Right atrium auricular region (tissue), 2 donors: ENCODE measurements at places on chromosomes 2 and 18. TPM values are rescaled to one million over a fixed set of nuclear protein-coding genes. Genes with fewer than 3 reads are reported as not detected.

- no peaks in the 10 kb centered on the region for H3K4me1 ChIP-seq
- H3K4me3 ChIP-seq = no peak overlapping the region
- H3K27me3 ChIP-seq = no peaks in the 10 kb centered on the region
- no peaks in the 10 kb centered on the region for H3K36me3 ChIP-seq
- DNase-seq = no peak
- no peak overlapping the region for H3K27ac ChIP-seq
Observed at GRCh38 chr18:67730886-67731285, 214.4 kb upstream of the DSEL start.

DNA sequence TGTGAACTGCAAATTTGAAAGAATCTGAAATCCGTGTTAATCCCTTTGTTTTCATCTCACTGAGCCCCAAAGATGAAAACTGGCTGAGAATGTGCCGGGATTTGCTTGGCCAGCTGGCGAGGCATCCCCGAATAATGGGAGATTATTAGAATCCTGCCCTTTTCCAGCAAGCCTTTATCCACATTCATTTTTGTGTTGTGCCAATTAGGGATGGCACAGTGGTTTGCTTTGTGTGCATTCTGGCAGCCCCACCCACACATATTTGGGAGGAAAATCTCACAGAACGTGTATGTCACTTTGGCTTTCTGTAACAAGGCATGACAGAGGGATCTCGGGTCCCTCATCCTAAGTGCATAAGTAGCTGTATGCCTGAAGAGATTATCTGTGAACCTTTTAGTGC is 405.8 kb upstream of the FAM98A start:
- DNase-seq = no peak
- H3K27ac ChIP-seq = no peak overlapping the region
- H3K4me3 ChIP-seq = no peak overlapping the region

GRCh38 chr2:121197369-121198091 is 87.5 kb downstream of the TFCP2L1 start:
- no peak overlapping the region for H3K4me3 ChIP-seq
- no peaks in the 10 kb centered on the region for H3K36me3 ChIP-seq
- DNase-seq = peak; percentile 93
- H3K27me3 ChIP-seq = no peaks in the 10 kb centered on the region
- peak overlapping the region; percentile 68 for H3K27ac ChIP-seq

DNA sequence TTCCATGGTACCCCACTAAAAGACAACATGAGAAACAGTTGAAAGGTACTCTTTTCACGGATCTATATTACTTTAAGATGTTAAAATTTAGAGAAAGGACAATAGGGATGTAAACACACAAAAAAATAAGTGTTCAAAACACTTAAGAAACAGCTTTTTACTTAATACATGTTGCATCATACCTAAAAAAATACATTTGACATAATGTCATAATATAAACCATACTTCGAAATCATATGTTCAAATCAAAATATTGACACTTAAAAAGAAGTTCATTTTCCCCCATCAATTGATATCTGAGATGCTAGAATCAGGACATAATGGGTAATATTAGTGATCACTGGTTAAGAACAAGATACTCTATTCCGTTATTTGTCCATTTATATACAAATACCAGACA is 124.9 kb downstream of the GRB14 start:
- no peaks in the 10 kb centered on the region for H3K36me3 ChIP-seq
- H3K4me3 ChIP-seq = no peak overlapping the region
- DNase-seq = no peak
- no peaks in the 10 kb centered on the region for H3K4me1 ChIP-seq

- peak; percentile 46 for DNase-seq
- no peak overlapping the region for H3K4me3 ChIP-seq
- H3K36me3 ChIP-seq = no peaks in the 10 kb centered on the region
- no peaks in the 10 kb centered on the region for H3K4me1 ChIP-seq
- H3K27me3 ChIP-seq = no peaks in the 10 kb centered on the region
- no peak overlapping the region for H3K27ac ChIP-seq
Observed at GRCh38 chr2:128578406-128579390, 260.0 kb upstream of the HS6ST1 start.

- H3K27ac ChIP-seq = no peak overlapping the region
- H3K4me3 ChIP-seq = no peak overlapping the region
- DNase-seq = no peak
- no peaks in the 10 kb centered on the region for H3K27me3 ChIP-seq
- no peaks in the 10 kb centered on the region for H3K4me1 ChIP-seq
Observed at GRCh38 chr2:70111752-70112591, 24.7 kb downstream of the PCBP1 start.

- H3K4me3 ChIP-seq = no peak within 1 kb of the TSS
- no peak within 1 kb of the TSS for H3K27ac ChIP-seq
- H3K36me3 ChIP-seq = no peaks in the 10 kb centered on the region
- H3K27me3 ChIP-seq = peaks cover 7% of the 10 kb centered on the region
Observed at GRCh38 chr18:72544092-72544886, at the start of gene CBLN2. CBLN2 (minus strand) TSS chr18:72544342; CDS start chr18:72542160, 2,182 bp downstream.

GRCh38 chr2:156800781-156801361 is 364.7 kb downstream of the GPD2 start:
- H3K36me3 ChIP-seq = no peaks in the 10 kb centered on the region
- H3K27me3 ChIP-seq = no peaks in the 10 kb centered on the region
- no peak overlapping the region for H3K27ac ChIP-seq

- DNase-seq = no peak
- H3K36me3 ChIP-seq = peaks cover 7% of the 10 kb centered on the region
- H3K27me3 ChIP-seq = no peaks in the 10 kb centered on the region
- no peaks in the 10 kb centered on the region for H3K4me1 ChIP-seq
Observed at GRCh38 chr2:29187926-29188325, 72.7 kb downstream of the CLIP4 start.

GRCh38 chr2:197251576-197251975 is 59.0 kb downstream of the ANKRD44 start:
- no peak overlapping the region for H3K4me3 ChIP-seq
- DNase-seq = no peak
- peaks cover 19% of the 10 kb centered on the region for H3K4me1 ChIP-seq
- no peaks in the 10 kb centered on the region for H3K27me3 ChIP-seq
- H3K27ac ChIP-seq = no peak overlapping the region
- H3K36me3 ChIP-seq = no peaks in the 10 kb centered on the region

DNA sequence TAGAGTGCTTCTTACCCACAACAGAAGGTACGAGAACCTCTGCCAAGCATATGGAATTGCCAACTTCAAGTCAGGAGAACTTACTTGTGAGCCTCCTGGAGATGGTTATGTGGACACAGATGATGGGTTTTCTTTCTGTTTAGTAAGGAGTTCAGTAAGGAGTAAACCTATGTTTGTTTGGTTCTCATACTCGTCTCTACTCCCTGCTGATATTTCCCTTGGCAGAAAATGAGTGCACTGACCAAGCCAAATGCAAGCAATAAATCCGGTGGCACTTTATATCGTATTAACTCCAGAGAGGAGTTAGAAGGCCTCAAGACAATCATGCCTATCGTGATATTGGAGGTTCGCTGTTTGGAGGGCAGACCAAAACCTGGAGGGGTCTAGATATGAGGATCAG is 83.2 kb upstream of the CYP1B1 start:
- no peaks in the 10 kb centered on the region for H3K27me3 ChIP-seq
- H3K4me3 ChIP-seq = no peak overlapping the region
- H3K36me3 ChIP-seq = no peaks in the 10 kb centered on the region
- H3K27ac ChIP-seq = peak overlapping the region; percentile 63

- no peaks in the 10 kb centered on the region for H3K4me1 ChIP-seq
- no peaks in the 10 kb centered on the region for H3K36me3 ChIP-seq
- no peaks in the 10 kb centered on the region for H3K27me3 ChIP-seq
- DNase-seq = no peak
- H3K27ac ChIP-seq = no peak overlapping the region
- no peak overlapping the region for H3K4me3 ChIP-seq
Observed at GRCh38 chr2:180159921-180160320, 152.8 kb upstream of the CWC22 start.

DNA sequence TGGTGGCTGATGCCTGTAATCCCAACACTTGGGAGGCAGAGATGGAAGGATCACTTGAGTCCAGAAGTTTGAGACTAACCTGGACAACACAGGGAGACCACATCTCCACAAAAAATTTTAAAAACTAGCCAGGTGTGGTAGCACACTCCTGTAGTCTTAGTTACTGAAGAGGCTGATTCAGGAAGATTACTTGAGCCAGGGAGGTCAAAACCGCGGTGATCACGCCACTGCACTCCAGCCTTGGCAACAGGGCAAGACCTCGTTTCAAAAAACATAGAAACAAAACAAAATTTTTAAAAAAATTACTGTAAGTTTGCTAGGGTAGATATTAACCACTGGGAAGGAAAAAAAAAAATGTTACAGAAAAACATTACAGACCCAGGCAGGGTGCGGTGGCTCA is 5.8 kb downstream of the ATL2 start:
- H3K4me3 ChIP-seq = no peak overlapping the region
- no peak overlapping the region for H3K27ac ChIP-seq
- peaks cover 36% of the 10 kb centered on the region for H3K4me1 ChIP-seq
- DNase-seq = no peak
- no peaks in the 10 kb centered on the region for H3K27me3 ChIP-seq

GRCh38 chr2:231343006-231343710 is 52.4 kb upstream of the B3GNT7 start:
- H3K4me1 ChIP-seq = no peaks in the 10 kb centered on the region
- no peak for DNase-seq
- no peaks in the 10 kb centered on the region for H3K36me3 ChIP-seq

DNA sequence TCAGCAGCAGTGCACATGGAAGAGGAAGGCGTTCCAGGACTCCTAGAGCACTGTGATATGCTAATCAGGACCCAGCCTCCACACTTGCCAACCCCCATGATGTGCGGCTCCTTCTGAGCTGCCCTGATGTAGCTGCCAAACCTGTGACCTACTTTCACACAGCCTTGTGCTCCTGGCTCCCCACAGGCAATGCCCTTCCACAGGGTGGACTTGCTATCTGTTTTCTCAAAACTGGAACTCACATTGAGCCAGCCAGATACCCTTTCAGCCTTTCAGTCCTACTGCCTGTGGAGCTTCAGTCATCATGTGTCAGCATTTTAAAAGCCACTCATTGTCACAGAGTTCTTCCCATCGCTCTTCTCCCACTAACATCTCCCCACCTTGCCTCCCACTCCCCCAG is 181.6 kb downstream of the AFF3 start:
- peak overlapping the region; percentile 84 for H3K27ac ChIP-seq
- H3K4me1 ChIP-seq = peaks cover 2% of the 10 kb centered on the region
- no peak for DNase-seq
- no peak overlapping the region for H3K4me3 ChIP-seq
- no peaks in the 10 kb centered on the region for H3K27me3 ChIP-seq

DNA sequence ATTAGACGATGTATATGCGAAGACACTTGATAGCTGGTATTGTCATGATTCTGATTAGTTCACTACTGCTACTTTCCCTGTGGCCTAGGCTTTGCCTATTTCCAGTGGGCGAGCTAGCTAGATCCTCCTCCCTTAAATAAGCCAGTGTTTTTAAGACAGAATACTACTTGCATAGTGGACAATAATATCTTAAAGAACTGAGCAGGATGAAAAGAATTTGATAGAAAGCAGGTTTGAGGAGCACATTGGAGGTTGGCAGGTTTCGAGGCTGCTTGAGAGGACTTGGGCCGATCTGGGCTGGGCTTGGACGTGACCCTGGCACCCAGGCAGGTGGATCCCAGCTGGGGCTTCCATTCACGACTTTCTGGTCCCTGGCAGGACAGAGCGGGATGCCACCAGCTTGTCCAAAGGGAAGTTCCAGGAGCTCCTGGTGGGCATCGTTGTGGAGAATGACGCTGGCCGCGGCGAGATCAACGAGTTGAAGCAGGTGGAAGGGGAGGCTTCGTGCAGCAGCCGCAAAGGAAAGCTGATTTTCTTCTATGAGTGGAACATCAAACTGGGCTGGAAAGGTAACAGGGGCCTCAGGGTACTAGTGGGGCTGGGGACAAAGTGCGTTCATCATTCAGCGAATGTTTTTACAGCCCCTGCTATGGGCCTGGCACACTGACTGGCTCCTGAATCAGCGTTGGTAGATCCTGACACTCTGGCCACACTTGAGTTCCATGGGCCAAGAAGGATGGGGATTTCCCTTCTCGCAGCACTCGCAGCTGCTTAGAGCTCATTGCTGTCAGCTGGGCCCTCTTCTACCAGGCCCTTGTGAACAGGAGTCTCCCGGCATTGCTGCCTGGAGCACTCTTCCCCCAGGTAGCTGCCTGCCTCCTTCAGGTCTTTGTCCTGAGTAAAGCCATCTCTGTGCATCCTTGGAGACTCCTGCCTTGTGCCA is 16.9 kb downstream of the C2orf74 start:
- H3K27ac ChIP-seq = peak overlapping the region; percentile 100
- H3K4me3 ChIP-seq = peak overlapping the region; percentile 96
- peaks cover 30% of the 10 kb centered on the region for H3K36me3 ChIP-seq
- H3K4me1 ChIP-seq = peaks cover 48% of the 10 kb centered on the region
- DNase-seq = no peak

- H3K36me3 ChIP-seq = no peaks in the 10 kb centered on the region
- peaks cover 31% of the 10 kb centered on the region for H3K4me1 ChIP-seq
- H3K27me3 ChIP-seq = no peaks in the 10 kb centered on the region
- H3K27ac ChIP-seq = no peak within 1 kb of the TSS
- H3K4me3 ChIP-seq = no peak within 1 kb of the TSS
- DNase-seq = no peak
Observed at GRCh38 chr2:27275211-27276150, at the start of gene DNAJC5G. DNAJC5G (plus strand) TSS chr2:27275433; CDS start chr2:27276729, 1,296 bp downstream.

DNA sequence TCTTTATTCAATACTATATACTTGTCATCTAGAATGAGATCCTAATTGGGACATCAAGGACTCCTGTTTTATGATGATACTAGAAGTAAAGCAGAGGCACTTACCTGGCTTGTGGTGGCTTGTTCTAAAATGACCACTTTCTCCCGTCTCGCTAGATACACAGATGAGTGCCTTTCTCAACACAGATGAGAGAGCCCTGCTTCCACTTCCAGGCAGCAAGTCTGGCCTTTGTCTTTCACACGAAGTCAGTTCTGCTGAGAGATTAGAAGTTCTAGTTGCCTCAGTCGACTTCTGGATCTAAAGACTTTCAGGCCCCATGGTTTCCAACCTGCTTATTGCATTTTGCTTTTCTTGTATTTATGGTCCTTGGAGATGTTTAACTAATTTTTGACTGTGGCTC is 70.3 kb downstream of the PPP1R1C start:
- peaks cover 3% of the 10 kb centered on the region for H3K4me1 ChIP-seq
- H3K36me3 ChIP-seq = no peaks in the 10 kb centered on the region
- DNase-seq = no peak
- no peak overlapping the region for H3K4me3 ChIP-seq
- H3K27ac ChIP-seq = no peak overlapping the region
- no peaks in the 10 kb centered on the region for H3K27me3 ChIP-seq

- no peak overlapping the region for H3K27ac ChIP-seq
- H3K4me3 ChIP-seq = no peak overlapping the region
- no peaks in the 10 kb centered on the region for H3K36me3 ChIP-seq
- peaks cover 7% of the 10 kb centered on the region for H3K4me1 ChIP-seq
- DNase-seq = peak; percentile 61
Observed at GRCh38 chr2:109644571-109645275, 30.6 kb downstream of the SOWAHC start.

The KCNS3 gene
- 3.7 TPM for total RNA-seq

The ASPRV1 gene
- total RNA-seq = 0.83 TPM

The FKBP1B gene
- 5.0 TPM for total RNA-seq

The TTN gene
- total RNA-seq = 1,330 TPM

The ARL5A gene
- total RNA-seq = 82.1 TPM

The CROCC2 gene
- total RNA-seq = not detected

The TWIST2 gene
- total RNA-seq = 26.1 TPM

The KCNK3 gene
- 47.5 TPM for total RNA-seq
